ENCODE measurements at places on chromosomes 12 and 14.
A peak's percentile ranks its signal among the peaks of the same experiment; 100 is the strongest.

GRCh38 chr12:27965966-27966365 is 6.6 kb downstream of the PTHLH start:
- DNase-seq = no peak

DNA sequence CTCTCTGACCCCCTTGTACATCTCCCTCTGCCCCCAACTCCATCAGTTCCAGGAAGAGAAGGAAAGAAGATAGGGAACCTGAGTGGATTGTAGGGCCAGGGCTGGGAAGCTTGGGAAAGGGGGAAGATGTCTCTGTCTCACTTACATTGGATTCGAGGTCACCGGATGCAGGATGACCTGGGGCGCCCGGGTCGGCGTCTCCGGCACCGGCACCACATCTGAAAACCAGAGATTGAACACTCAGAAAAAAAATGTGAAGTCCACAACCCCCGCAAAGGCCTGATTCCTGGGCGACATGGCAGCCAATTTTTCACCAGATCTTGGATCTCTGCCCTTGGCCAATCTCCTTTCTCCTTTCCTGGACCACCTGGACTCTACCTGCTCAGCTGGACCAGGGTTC is 169.4 kb upstream of the NOS1 start:
- no peak for DNase-seq

DNA sequence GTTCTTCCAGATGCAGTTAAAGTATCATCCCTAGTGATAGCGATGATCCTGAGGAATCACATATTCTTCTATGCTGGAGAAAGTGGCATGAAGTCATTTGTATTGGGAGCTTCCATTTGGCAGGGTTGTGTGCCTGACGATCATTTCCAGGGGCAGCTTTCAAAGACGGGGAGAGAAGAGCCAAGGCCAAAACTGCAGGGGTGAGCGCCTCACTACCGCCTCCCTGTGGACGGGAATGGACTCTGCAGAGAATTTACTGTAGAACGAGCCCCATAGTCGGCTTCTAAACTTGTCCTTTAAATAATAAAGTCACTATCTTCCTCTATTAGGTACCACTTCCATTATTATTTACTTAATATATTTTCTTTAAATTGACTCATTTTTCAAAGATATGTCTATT is 555.9 kb upstream of the TMEM132C start:
- DNase-seq = no peak

GRCh38 chr12:93563807-93564538 is 8.5 kb upstream of the SOCS2 start:
- DNase-seq = peak; percentile 50

DNA sequence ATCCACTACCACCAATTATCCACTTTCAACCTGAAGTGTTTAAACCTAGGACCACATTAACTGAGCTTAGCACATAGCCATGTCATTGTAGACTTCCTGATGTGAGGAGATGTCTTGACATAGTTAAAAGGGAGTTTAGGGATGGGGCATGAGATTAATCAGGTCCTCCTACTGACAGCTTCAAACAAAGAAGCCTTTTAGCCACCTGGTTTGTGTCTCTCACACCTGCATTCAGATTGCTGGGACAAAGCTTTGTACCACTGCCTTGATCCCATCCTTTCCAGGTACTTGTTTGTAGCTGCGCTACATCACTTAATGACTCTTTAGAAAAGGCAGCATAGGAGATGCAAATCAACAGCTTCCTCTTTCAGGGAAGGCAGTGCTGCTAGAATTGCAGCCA is 340.7 kb upstream of the DDHD1 start:
- DNase-seq = no peak

DNA sequence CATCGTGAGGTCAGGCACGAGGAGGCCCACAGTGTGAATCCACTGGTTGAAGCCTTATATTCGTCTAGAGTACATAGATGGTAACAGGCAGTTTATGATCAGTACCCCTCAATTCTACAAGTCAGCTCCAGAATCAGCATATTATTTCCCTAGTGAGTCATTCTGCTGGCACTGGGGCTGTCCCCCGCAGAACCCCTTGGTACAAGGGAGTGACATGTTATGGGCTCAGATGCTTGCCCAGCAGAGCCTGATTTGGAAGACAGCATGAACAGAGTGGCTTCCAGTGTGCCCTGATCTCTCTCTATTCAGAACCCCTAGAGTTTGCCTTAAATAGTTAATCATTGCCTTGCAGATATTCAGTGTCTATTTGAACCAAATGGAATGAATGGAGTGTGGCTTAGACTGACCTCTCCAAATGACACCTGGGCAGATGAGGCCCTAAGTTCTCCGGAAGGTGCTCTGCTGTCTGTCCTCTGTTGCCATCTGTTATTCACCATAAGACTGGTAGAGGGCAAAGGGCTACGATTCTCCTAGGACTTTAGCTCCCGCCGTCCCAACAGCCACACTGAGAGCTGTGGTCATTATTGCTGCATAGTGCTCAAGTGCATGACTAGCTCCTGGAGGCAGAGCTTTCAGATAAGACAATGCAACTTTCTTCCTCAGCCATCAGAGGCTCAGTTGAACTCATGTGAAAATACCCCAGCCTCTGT is 41.1 kb downstream of the CACNA2D4 start:
- DNase-seq = no peak

DNA sequence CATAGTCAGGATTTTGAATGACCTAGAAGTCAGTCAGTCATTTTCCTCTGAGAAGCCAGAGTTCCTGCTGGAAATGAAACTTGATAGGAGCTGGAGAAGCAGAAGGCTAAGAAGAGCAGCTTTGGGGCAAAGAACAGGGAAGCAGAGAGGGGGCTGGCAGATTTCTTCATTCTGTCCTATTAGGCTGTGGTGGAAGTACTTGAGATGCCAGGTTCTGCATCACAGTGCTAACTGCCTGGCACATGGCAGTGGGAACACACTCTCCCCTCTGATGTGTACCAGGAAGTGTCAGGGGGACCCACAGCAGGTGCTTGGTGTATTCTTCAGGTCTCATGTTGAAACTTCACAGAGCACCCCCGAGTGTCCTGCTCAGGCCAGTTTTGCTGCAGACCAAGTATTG is 61.0 kb downstream of the SUSD6 start:
- DNase-seq = no peak

- no peak for DNase-seq
Measured at GRCh38 chr12:26520869-26521268, 312.1 kb downstream of the ITPR2 start.

DNA sequence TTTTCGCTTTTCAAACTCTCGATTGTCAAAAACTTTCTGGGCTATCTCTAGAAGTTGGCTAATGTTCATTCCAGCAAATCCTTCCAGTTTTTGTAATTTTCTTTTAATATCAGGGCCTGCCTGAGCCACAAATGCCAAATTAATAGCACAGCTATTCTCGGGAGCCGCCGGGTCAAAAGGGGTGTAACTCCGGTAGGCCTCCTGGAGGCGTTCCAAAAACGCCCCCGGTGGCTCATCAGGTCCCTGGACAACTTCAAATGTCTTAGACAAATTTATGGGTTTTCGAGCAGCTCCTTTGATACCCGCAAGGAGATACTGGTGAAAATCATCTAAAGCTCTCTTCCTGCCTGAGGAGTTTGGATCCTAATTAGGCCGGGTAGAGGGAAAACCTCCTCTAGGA is 117.9 kb upstream of the PZP start:
- DNase-seq = no peak

DNA sequence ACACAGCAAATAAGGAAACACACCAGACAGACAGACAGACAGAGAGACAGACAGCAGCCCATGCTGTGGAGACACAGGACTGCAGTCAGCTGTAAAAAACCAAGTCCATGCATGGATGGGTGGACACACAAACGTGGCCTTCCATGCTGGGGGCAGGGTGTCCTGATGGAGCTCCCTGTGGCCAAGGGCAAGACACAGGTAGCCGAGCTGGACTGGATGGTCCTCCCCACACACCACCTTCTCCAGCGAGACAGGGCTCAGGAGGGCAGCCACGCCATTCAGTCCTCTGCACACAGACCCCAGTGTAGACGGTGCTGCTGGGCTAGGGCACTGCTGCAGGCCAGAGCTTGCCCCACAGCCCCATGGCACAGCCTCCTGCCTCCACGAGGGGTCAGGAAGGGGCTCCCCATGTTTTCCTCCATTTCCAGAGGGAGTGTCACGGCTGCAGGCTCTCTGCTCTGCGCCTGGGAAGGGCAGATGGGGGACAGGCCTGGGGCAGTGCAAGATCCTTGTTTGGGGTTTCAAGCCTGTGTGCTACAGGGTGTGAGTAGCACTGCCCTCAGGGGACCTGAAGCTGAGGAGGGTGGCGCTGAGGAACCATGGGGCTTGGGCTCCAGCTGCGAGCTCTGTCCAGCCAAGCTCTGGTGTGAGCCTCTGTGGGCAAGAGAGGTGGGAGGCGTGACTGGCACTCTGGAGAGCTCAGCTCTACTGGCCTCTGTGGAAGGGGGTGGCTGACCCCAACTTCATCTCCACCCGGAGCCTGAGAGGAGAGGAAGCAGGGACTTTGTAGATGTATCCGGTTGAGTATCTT is 67.9 kb downstream of the GALNT9 start:
- DNase-seq = no peak

GRCh38 chr12:68113644-68114043 is 45.9 kb downstream of the IFNG start:
- DNase-seq = no peak

DNA sequence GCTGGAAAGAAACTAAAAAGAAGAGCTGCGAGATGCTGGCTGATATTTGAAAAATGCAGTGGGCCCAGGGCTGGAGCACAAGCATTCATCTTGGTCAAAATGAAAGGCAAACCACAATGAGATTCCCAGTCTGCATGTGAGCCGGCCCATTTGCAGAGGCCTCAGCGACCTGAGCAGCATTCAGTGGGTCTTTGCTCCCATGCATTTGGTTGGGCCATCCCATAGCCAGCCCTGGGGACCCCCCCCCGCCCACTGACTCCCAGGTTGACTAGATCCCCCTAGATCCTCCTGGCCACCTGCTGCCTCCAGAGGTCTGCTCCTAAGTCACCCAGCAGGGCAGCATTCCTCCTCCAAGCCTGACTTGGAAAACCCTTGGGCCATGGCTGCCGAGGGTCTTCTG is 59.8 kb downstream of the PRMT8 start:
- no peak for DNase-seq

- no peak for DNase-seq
Measured at GRCh38 chr14:104844306-104845032, 20.6 kb upstream of the CEP170B start.

- DNase-seq = no peak
Measured at GRCh38 chr14:56903304-56903969, 93.2 kb upstream of the OTX2 start.

- DNase-seq = no peak
Measured at GRCh38 chr14:85534458-85535293, 4.7 kb downstream of the FLRT2 start.

DNA sequence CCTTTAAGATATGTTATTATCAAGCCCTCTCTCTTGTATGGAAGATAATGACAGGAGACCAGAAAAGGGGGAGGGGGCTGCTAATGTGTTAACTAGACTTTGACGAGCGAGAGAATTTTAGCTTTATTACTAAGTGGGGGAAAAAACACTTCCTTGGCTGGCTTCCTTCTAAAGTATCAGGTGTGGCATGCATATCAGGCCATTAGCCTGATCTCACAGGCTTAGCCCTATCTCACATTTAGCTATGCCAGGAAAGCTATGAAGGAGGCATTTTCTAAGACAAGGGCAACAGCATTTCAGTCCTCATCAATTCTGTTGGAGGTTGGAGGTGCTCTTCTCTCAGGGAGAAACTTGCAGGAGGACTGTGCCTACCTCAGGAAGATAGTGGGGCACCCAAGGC is 9.9 kb downstream of the SSPN start:
- DNase-seq = no peak

GRCh38 chr14:79084861-79085260 is 914.7 kb downstream of the NRXN3 start:
- DNase-seq = no peak

DNA sequence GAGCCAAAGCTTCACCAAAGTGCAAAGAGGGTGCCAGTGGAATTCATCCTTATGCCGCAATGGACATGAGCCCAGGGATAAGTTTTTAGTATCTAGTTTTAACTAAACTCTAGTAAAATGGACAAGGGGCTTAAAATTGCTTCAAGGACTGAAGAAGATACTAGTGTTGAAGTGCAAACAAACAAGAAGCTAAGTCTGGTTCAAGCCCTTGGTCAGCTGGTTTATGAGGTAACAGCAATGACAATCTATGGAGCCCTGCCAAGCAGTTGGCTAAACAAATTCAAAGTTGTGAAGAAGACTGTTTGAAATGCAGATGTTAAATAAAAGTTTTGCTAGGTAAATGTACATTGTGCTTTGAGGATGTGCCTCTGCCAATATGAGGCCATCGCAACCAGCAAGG is 209.4 kb downstream of the KTN1 start:
- no peak for DNase-seq

Data from GM13977 (cell line).